ENCODE measurements at places on chromosomes 5 and 9. TPM values are rescaled to one million over a fixed set of nuclear protein-coding genes. Genes with fewer than 3 reads are reported as not detected.

Gene NMRK1
- total RNA-seq, result 22.6 TPM

GRCh38 chr5:81854915-81855314 is 104.0 kb upstream of the SSBP2 start:
- no peaks in the 10 kb centered on the region for H3K27me3 ChIP-seq
- H3K4me1 ChIP-seq, result peaks cover 43% of the 10 kb centered on the region
- DNase-seq, result no peak
- no peak overlapping the region for H3K4me3 ChIP-seq
- no peaks in the 10 kb centered on the region for H3K36me3 ChIP-seq

DNA sequence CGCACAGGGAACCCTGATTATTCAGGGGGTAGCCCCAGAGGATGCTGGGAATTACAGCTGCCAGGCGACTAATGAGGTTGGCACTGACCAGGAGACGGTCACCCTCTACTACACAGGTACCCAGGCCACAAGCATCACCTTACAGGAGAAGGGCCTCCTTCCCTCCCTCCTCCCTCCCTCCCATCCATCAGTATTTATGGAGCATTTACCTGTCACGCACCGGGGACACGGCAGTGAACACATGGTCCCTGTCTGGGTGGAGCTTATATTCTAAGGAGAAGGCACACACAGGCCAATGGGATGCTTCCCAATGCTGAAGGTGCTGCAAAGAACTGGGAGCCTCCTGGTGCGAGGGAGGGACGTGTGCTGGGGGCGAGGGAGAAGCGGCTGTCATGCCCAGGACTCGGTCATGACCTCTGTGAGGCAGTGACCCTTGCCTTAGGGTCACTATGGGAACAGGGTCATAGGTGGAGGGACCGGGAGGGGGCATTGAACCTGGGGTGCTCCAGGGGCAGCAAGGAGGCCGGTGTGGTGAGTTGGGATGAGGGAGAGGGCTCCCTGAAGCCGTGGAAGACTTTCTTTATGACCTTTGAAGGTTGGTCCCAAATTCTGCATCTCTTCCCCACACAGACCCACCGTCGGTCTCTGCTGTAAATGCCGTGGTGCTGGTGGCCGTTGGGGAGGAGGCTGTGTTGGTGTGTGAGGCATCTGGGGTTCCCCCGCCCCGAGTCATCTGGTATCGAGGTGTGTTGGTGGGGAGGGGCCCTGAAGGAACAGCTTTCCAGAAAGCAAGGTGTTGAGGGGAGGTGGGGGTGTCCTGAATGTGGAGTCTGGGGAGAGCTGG is 41.5 kb downstream of the HMCN2 start:
- DNase-seq, result no peak
- no peak overlapping the region for H3K4me3 ChIP-seq
- no peaks in the 10 kb centered on the region for H3K27me3 ChIP-seq
- H3K4me1 ChIP-seq, result no peaks in the 10 kb centered on the region
- H3K36me3 ChIP-seq, result no peaks in the 10 kb centered on the region

DNA sequence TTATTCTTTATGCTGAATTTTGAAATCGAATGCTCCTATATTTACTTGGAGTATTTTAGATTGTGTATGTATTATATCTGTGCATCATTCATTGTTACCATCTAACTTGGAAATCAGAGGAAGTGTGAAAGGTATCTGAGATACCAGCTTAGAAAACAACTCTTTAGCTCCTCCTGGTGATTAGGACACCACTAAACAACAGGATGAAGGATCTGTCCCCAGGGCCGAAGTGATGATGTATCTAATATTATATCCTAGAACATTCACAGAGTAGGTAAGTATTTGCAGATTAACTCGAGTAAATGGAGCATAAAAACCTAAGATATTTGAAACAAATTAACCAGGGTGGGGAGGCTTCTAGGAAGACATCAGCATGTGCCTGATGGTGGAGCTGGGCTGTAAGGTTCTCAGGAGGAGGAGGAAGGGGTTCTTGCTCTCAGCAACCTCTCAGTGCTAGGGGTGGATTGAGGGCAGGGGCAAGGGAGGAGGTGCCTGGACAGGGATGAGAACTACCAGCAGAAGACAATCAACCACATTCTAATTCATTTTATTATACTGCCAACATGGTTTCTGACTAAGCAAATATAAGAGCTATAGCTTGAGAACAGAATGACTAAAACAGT is 2.6 kb upstream of the NFIL3 start:
- H3K27me3 ChIP-seq, result peaks cover 9% of the 10 kb centered on the region
- H3K4me1 ChIP-seq, result peaks cover 34% of the 10 kb centered on the region
- no peak overlapping the region for H3K27ac ChIP-seq
- H3K36me3 ChIP-seq, result peaks cover 3% of the 10 kb centered on the region
- DNase-seq, result no peak

GRCh38 chr9:134641173-134641989 is at the start of gene COL5A1:
COL5A1 (plus strand) TSS chr9:134641803; CDS start chr9:134642188, 385 bp downstream.
- no peaks in the 10 kb centered on the region for H3K4me1 ChIP-seq
- peak within 1 kb of the TSS; percentile 18 for H3K4me3 ChIP-seq
- DNase-seq, result peak; percentile 37
- H3K27me3 ChIP-seq, result peaks cover 15% of the 10 kb centered on the region

Gene DOCK2
- 203 TPM for total RNA-seq

Gene EMB
- total RNA-seq, result 43.7 TPM

GRCh38 chr9:88991066-88992034 is at the start of gene S1PR3:
S1PR3 (plus strand) TSS chr9:88991468; CDS start chr9:89001201, 9,733 bp downstream.
- no peaks in the 10 kb centered on the region for H3K36me3 ChIP-seq
- peaks cover 40% of the 10 kb centered on the region for H3K27me3 ChIP-seq
- no peak within 1 kb of the TSS for H3K27ac ChIP-seq
- H3K4me3 ChIP-seq, result peak within 1 kb of the TSS; percentile 67
- H3K4me1 ChIP-seq, result peaks cover 35% of the 10 kb centered on the region

- no peaks in the 10 kb centered on the region for H3K36me3 ChIP-seq
- no peak for DNase-seq
- peaks cover 2% of the 10 kb centered on the region for H3K4me1 ChIP-seq
- H3K27me3 ChIP-seq, result peaks cover 29% of the 10 kb centered on the region
Observed at GRCh38 chr9:69319324-69320025, 5.5 kb upstream of the ENTREP1 start.

DNA sequence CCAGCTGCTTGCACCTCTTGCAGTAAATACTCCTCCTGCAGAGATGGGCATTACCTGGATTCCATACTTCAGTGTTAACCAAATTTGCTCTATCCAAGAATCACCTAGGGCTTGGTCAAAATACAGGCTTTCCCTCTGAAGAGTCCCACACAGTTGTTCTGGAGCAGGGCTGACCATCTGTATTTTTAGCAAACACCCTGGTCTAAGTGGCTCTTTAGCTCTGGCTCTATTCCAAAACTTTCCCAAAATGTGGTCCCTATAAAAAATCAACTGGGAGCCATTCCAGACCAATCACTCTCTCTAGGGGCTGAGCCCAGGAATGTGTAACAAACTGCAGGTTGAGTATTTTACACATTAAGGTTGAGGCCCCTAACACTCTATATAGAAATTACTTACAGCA is 153.7 kb downstream of the SPOCK1 start:
- no peak for DNase-seq
- no peak overlapping the region for H3K27ac ChIP-seq
- H3K4me3 ChIP-seq, result no peak overlapping the region
- no peaks in the 10 kb centered on the region for H3K4me1 ChIP-seq
- H3K27me3 ChIP-seq, result peaks cover 3% of the 10 kb centered on the region
- no peaks in the 10 kb centered on the region for H3K36me3 ChIP-seq

Gene SGCD
- not detected for total RNA-seq

GRCh38 chr9:11064909-11065308 is 452.1 kb upstream of the PTPRD start:
- peak overlapping the region; percentile 59 for H3K27ac ChIP-seq
- H3K36me3 ChIP-seq, result no peaks in the 10 kb centered on the region
- no peaks in the 10 kb centered on the region for H3K27me3 ChIP-seq
- H3K4me3 ChIP-seq, result no peak overlapping the region
- no peak for DNase-seq

- peak; percentile 29 for DNase-seq
- H3K4me1 ChIP-seq, result peaks cover 35% of the 10 kb centered on the region
- H3K36me3 ChIP-seq, result peaks cover 13% of the 10 kb centered on the region
- H3K4me3 ChIP-seq, result no peak overlapping the region
- no peaks in the 10 kb centered on the region for H3K27me3 ChIP-seq
Observed at GRCh38 chr5:55308254-55308836, 556 bp downstream of the MTREX start.

GRCh38 chr9:71285191-71285656 is 163.8 kb upstream of the TRPM3 start:
- no peaks in the 10 kb centered on the region for H3K4me1 ChIP-seq
- DNase-seq, result peak; percentile 58
- H3K27ac ChIP-seq, result no peak overlapping the region
- no peak overlapping the region for H3K4me3 ChIP-seq

- peaks cover 7% of the 10 kb centered on the region for H3K36me3 ChIP-seq
- no peak for DNase-seq
- no peaks in the 10 kb centered on the region for H3K27me3 ChIP-seq
- H3K27ac ChIP-seq, result no peak overlapping the region
Observed at GRCh38 chr9:136835162-136835931, 6.9 kb upstream of the AJM1 start.

DNA sequence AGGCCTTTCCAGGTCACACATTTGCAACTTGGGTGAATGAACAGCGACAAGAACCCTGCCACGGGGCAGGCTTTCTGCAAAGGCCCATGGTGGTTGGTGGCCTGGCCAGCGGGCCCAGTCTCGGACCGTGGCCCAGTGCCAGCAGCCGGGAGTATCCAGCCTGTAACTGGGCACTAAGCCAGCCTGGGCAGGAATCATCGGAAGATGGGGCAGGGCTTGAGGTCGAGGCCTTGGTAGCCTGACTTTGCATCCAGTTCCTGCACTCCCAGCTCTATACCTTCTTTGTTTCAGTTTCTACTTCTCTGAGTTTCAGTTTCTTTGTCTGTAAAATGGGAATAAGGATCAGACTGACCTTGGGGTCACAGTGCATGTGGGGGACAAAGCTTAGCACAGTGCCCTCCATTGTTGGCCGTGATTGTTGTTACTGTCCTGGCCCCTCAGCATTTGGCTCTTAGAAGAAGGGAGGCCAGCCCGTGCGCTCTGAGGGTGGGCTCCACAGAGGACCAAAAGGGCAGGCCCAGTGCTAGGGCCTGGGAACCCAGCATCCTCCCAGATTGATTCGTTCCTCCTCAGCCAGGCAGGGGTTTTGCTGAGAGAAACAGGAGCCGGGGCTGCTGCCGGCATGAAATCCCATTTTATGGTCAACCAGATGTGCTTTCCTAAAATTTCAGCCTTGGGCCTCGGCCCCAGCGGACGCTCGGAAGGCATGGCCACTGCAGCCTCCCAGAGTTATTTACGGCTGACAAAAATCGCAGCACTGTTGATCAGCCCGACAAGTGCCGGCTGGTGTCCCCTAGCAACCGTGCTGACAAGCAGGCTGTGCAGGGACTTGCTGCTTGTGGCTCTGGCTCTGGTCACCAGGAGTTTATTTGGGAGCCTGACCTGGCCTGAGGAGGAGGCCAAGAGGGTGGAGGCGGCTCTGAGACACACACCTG is 43.6 kb downstream of the JADE2 start:
- DNase-seq, result no peak
- no peaks in the 10 kb centered on the region for H3K27me3 ChIP-seq
- peak overlapping the region; percentile 81 for H3K27ac ChIP-seq
- H3K4me1 ChIP-seq, result peaks cover 3% of the 10 kb centered on the region
- H3K4me3 ChIP-seq, result no peak overlapping the region

GRCh38 chr5:95884017-95884325 is 61.4 kb upstream of the GLRX start:
- DNase-seq, result no peak
- peaks cover 6% of the 10 kb centered on the region for H3K4me1 ChIP-seq
- H3K4me3 ChIP-seq, result no peak overlapping the region
- no peak overlapping the region for H3K27ac ChIP-seq
- peaks cover 10% of the 10 kb centered on the region for H3K36me3 ChIP-seq

Gene GRXCR2
- total RNA-seq, result not detected

Gene SPATA31E1
- not detected for total RNA-seq

DNA sequence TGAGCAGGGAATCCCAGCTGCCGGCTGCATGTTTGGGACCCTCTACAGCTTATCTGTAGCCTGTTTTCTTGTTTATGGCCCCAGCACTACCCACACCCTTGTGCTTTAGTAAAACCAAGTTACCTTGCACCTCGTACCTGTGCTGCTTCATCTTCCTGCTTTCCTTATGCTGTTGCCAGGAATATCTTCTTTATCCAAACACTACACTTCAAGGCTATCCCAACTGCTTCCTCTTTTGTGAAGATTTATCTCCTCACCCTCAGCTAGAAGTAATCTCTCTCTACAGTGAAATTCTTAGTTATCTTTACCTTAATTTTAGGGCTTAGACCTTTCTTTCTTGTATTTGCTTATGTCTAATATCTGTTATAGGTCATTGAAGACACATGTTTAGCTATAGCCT is 171.1 kb downstream of the KDM4C start:
- peaks cover 31% of the 10 kb centered on the region for H3K4me1 ChIP-seq
- H3K27me3 ChIP-seq, result no peaks in the 10 kb centered on the region
- DNase-seq, result no peak

Gene NPR3
- total RNA-seq, result 0.10 TPM

Gene AKNA
- total RNA-seq, result 118 TPM

Measured in activated naive CD4-positive, alpha-beta T cell treated with anti-CD3 and anti-CD28 coated beads for 36 hours (primary cell).